Femur (tissue), 1 donor: ENCODE measurements at places on chromosomes 3 and 15.

- DNase-seq, result no peak
These were observed 238.1 kb upstream of the SETMAR start for GRCh38 chr3:4065085-4065484.

- DNase-seq, result no peak
These were observed 82.5 kb downstream of the ADAM10 start for GRCh38 chr15:58666957-58667356.

- DNase-seq, result no peak
These were observed 336.7 kb upstream of the TRIM42 start for GRCh38 chr3:140341203-140341602.

DNA sequence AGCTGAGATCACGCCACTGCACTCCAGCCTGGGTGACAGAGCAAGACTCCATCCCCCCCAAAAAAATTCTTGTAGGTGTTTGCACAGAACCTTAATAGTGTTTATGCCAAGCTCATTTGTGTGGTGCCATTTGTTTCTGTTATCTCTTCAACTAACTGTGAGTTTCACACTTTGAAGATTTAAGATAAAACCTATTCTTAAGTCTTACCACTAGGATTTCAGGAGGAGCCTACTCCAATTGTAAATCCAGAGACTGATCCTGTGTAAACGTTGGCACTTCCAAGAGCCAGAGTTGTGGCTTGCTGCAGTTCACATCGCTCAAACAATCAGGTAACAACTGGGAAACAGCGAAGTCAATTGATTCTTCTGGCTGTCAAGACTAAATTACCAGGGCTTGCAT lies 242.4 kb upstream of the SATB1 start:
- DNase-seq, result no peak

GRCh38 chr3:59082106-59082505 lies 32.3 kb upstream of the CFAP20DC start:
- no peak for DNase-seq

GRCh38 chr3:126758882-126759281 lies 54.8 kb downstream of the CHCHD6 start:
- DNase-seq, result no peak

DNA sequence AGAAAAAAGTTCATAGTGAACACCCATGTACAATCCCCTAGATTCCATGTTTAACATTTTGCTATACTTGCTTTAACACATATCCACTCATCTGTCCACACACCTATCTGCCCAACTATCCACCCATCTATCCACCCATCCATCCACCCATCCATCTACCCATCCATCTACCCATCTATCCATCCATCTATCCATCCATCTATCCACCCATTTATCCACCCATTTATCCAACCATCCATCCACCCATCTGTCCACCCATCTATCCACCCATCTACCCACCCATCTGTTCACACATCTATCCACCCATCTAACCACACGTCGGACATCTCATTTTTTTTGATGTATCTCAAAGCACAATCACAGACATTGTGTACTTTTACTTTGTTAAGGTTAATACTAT lies 25.8 kb downstream of the RTP3 start:
- DNase-seq, result no peak

DNA sequence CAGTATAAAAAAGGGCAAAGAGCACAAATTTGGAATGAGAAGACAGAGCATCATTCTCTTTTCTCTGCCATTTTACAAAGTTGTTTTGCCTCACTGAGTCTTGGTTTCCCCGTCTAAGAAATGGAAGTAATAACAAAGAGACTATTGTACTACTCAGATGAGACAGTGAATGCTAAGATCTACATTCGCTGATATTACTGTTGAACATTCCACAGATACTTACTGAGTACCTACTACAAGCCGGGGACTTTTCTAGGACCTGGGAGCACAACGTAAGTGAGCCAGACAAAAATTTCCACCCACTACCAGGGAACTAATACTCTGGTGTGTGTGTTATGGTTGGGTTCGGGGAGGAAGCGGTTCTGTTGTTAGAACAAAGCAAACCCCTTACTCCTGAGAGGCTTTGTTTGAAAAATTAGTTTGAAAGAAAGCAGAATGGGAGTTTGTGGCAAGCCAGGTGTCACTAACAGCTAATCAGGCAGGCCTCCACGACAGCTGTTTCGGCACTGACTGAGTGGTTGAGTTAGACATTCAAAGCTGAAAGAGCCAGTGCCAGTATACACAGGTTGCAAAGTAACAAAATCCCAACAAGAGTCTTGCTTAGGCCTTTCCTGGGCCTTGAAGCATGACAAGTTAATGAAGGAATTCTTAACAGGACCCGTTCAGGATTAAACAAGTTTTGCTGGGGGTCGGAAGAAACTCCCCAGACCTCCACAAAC lies 458.3 kb downstream of the EDEM1 start:
- DNase-seq, result no peak

GRCh38 chr3:184471439-184471838 lies 90.1 kb upstream of the EPHB3 start:
- no peak for DNase-seq

- DNase-seq, result no peak
These were observed 313.9 kb downstream of the FGF12 start for GRCh38 chr3:192413461-192413860.

GRCh38 chr15:31025996-31026395 lies 34.6 kb upstream of the MTMR10 start:
- no peak for DNase-seq

DNA sequence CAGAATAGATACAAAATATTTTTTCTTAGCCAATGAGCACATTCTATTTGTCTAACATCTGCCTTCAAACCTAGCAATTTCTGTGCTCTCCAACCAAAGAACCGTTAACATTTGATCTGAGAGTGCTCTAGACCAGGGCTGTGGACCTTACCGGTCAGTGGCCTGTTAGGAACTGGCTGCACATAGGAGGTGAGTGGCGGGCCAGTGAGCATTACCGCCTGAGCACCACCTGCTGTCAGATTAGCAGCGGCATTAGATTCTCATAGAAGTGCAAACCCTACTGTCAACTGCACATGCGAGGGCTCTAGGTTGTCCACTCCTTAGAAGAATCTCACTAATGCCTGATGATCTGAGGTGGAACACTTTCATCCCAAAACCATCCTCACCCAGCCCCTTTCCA lies 131.7 kb downstream of the CADM2 start:
- no peak for DNase-seq
